ENCODE measurements at places on chromosomes 7 and 10.

DNA sequence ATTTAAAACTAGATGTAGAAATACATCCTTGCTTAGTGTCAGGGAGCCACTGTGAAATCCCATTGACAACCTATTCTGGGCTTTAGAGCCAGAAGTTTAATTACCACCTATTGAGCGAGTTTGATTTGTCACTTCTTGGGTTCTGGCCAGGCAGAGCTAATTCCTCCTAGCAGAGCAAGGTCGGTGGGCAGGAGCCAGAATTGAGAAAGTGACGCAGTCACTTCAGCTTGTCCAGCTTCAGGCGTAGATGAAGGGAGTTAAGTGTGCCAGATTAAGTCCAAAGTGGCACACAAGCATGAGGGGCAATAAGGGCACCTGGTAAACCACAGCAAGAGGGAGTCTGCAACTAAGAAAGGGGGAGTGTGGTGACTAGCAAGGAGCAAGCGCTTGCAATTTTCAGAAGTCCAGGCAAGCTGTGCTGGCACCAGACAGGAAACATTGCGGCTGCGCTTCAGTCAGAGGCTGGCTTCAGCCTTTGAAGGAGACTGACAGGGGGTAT is 119.4 kb downstream of the ST7 start:
- peak; percentile 73 for DNase-seq

DNA sequence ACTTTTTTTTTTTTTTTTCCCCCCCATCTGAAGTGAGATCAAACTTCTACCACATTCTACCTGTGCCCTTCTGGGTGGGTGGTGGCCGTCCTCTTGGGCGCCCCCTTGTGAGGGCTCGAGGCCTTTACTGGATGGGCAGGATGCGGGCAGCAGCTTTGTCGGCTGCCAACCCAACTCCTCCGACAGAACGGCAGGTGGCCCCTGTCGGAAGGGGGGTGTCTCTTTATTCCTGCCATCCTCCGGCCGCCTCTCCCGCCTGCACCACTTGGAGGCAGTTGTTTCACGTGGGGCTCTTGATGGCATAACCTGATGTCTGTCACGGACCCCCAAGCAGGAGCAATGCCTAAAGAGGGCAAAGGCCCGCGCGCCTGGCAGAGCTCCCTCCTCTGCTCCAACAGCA is 31.0 kb downstream of the AMZ1 start:
- DNase-seq: no peak

- peak; percentile 65 for DNase-seq
Observed at GRCh38 chr7:4931943-4932342, 27.0 kb downstream of the MMD2 start.

- no peak for DNase-seq
Observed at GRCh38 chr10:80488539-80489066, 34.5 kb downstream of the TSPAN14 start.

DNA sequence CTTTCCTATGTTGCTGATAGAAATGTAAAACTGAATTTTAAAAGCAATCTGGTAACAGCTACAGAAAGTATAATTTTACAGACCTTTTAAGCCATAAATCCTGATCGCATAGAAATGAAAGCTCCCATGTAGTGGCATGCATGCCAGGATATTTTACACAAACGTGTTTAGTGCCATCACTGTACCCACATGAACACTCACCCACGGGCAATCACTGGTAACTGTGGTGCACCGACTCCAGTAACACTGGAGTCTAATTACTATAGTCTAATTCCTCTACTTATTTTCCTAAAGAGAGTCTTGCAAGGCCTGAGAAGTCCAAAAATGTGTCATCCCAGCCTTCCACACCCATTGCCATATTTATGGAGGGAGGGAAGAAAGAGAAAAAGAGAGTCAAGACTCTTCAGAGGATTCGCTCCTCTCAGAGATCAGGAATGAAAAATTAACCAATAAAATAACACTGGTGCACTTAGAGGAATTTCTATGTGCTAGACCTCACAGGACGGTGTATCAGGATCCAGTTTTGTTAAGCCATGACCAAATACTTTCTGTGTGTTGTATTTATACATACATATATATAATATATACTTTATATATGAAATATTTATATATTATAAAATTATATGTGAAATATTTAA is 48.9 kb upstream of the AKR1C1 start:
- no peak for DNase-seq

DNA sequence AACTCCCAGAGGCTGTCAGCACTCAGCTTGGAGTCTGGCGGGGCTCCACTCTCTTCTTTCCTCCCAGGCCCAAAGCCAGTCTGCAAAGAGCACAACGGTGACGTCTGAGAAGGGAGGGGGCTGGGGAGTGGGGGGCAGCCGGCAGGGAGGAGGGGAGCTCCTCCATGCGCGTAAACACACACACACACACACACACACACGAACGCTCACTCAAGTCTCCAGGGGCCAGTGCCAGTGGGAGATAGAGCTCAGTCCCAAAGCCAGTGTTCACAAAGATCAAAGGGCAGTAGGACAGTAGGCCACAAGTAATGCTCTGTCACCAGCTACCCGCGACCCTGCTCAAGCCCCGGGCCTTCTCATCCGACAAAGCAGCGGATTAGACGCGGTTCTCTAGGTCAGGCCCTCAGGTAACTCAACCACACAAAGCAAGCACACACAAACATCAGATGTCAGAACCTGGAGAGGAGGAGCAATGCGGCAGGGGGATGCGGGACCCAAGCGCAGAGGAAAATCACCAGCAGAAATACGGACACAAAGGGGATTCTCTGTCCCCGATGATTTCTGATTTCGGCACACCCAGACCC is 19.9 kb downstream of the TCAF1 start:
- peak; percentile 64 for DNase-seq

Measured in NCI-H2081 (cell line).